ENCODE measurements at places on chromosomes 3 and 15.
A peak's percentile ranks its signal among the peaks of the same experiment; 100 is the strongest.

GRCh38 chr15:52466134-52466701 lies 62.5 kb downstream of the MYO5A start:
- DNase-seq, result no peak

DNA sequence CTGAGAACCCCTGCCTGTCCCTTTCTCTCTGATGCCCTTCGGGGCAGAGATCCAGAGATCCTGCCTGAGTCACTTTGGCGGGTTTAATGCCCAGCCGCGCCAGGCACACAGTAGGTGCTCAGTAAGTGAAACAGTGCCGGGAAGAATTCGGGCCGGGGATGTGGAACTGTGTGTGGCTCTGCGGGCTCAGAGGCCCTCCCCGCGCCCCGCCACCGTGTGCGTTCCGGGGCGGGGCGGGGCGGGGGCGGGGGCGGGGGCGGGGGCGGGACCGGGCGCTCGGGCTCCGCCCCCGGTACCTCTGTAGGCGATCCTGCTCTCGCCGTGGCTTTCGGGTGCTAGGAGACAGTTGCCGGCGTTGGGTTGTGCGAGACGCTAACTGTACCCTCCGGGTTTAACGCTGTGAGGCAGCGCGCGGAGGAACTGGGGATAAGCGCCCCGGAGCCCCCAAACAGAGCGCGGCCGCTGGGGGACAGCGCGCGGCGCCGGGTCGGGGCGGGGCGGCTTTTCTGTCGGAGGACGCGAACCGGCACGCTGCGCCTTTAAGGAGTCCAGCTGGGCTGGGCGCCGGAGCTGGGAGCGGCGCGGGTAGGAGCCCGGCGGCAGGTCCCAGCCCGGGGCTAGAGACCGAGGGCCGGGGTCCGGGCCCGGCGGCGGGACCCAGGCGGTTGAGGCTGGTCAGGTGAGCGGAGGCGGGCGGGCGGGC lies at the start of gene ABHD6:
TSS of gene ABHD6 (plus strand) at position 555 of the 703 bp plus-strand sequence. CDS start 18,795 bp downstream, outside the sequence.
- peak; percentile 95 for DNase-seq

GRCh38 chr15:46091860-46092450 lies 457.1 kb downstream of the SQOR start:
- DNase-seq, result peak; percentile 66

GRCh38 chr3:160842021-160843005 lies 86.3 kb downstream of the PPM1L start:
- no peak for DNase-seq

DNA sequence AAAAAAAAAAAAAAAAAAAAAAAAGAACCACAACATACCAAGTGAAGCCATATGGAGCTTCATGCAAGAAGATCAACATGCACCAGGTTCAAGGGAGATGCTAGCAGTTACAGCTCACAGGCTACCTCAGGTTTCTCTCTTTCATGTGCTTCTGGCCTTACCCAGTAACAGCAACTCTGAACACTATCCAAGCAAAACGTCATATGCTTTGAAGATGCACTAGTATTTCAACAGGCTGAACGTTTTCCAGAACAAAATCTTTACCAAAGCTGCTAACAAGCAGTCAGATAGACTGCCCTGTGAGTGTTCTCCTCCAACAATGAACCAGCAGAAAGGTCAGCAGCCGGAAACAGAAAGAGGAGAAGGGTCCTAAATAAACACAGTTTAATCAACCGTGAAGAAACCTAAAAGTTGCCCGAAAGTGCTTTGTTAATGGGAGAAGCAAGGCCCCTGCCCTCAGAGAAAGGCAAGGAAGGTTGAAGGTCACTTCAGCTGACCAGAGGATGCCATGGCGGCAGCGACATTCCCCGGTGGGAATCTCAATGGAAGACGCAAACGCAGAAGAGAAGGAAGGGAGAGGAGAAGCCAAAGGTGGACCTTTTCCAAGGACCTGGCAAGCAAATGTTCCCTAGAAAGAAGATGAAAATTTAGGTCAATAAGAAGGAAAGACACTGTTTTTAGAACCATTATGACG lies 80.1 kb downstream of the CCNL1 start:
- DNase-seq, result no peak

DNA sequence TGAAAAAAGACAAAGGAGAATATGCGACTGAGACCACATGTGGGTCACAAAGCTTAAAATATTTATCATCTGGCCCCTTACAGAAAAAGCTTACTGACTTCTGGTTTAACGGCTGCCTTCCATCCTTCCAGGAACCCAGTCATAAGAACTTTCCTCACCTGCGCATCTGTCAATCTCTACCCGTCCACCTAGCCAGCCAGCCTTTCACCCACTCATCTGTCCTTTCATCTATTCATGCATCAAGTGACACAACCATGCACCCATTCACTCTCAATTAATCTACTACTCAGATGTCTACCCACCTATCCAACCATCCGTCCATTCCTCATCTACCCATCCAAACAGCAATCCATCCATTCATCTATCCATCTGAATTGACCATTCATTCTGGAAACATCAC lies 64.2 kb upstream of the NR2C2 start:
- no peak for DNase-seq

GRCh38 chr15:68051109-68051508 lies 3.0 kb upstream of the PIAS1 start:
- DNase-seq, result no peak

- DNase-seq, result no peak
Measured at GRCh38 chr3:107994956-107995715, 95.7 kb downstream of the CD47 start.

- DNase-seq, result no peak
Measured at GRCh38 chr3:159788291-159788690, 200.3 kb upstream of the IL12A start.

- no peak for DNase-seq
Measured at GRCh38 chr3:184952671-184953070, 140.7 kb downstream of the VPS8 start.

- DNase-seq, result no peak
Measured at GRCh38 chr3:50264383-50264963, 4.5 kb upstream of the SEMA3B start.

DNA sequence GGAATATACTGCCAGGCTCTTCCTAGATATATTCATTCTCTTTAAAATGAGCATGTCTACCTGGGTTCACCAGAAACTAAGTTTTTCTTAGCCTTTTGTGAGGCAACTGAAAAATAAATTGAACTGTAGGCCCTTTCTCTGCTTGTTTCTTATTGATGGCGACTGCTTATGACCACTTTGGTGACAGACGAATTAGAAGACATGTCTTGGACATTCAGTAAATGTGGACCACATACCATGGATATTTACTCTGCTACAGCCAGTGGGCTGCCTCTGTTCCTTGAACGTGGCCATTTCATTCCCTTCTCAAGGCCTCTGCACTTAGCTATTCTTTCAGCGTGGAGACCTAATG lies 603 bp upstream of the SELENOK start:
- DNase-seq, result no peak

DNA sequence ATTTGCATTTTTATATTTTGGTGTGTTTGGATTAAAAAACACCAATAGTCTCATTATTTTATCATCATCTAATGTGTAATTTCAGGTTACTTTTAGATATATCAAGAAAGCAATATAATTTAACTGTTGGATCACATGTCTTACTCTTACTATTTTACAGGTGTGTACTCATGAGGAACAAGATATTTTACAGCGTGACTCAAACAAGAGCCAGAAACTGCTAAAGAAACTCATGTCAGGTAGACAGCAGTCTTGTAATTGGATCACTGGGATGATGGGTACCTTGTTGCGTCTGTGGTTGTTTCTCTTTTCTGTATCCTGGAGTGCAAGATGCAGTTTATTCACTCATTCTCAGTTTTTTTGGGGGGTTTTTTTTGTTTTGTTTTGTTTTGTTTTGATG lies 12.9 kb downstream of the TRIP4 start:
- DNase-seq, result no peak

GRCh38 chr15:48058371-48058770 lies 62.4 kb upstream of the SLC24A5 start:
- no peak for DNase-seq

DNA sequence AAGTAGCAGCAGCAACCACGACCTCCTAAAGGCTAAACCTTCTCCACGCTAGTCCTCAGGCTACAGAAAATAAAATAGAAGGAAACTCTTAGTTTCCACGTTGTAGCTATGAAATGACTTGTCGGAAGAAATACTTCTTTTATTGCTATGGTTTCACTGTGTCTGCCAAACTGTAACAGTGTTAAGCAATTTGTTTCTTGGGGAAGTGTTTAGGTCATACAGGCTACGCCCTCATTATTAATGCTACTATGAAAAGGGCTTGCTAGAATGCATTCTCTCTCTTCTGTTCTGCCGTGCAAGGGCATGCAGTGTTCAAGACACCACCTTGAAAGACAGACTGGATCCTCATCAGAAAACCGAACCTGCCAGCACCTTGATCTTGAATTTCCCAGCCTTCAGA lies 462.7 kb downstream of the PLOD2 start:
- DNase-seq, result no peak

- DNase-seq, result no peak
Measured at GRCh38 chr15:86773736-86774135, 694.1 kb downstream of the AGBL1 start.

- DNase-seq, result no peak
Measured at GRCh38 chr3:136193278-136194054, 2.7 kb downstream of the MSL2 start.

DNA sequence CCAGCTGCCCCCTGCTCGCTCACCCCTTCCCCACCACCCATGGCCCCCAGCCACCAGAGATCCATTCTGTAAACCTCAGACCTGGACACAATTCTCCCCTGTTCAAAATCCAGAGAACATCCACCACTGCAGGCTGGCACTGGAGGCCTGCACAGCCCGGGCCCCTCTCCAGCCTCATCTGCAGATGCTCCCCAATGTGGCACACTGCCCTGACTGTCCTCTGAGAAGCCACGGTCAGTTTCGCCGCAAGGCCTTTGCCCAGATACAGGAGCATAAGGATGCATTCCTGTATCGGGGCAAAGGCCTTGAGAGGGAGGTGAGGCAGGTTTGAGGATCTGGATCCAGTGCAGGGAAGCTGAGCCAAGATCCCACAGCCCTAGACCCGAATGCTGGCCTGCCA lies 175.4 kb upstream of the LINGO1 start:
- DNase-seq, result no peak

- no peak for DNase-seq
Measured at GRCh38 chr15:45635191-45635638, 386 bp downstream of the SQOR start.

DNA sequence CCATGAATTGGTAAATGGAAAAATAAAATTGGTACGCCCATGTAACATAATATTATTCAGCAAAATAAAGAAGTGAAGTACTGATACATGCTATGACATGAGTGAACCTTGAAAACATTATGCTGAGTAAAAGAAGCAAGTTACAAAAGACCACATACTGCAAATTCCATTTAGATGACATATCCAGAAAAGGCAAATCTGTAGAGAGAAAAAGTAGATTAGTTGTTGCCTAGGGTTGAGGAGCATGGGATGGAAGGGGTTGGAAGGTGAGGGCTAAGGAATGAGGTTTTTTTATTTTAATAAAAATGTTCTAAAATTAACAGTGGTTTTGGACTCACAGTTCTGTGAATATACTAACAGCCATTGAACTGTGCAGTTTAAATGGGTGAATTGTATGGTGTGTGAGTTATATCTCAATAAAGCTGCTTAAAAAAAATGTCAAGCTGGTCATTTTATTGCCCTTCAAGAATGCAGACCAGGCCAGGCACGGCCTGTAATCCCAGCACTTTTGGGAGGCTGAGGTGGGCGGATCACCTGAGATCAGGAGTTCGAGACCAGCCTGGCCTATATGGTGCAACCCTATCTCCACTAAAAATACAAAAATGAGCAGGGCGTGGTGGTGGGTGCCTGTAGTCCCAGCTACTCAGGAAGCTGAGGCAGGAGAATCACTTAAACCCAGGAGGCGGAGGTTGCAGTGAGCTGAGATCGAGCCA lies 8.1 kb upstream of the DLG1 start:
- no peak for DNase-seq

- DNase-seq, result no peak
Measured at GRCh38 chr15:50128266-50128665, 9.2 kb upstream of the ATP8B4 start.

DNA sequence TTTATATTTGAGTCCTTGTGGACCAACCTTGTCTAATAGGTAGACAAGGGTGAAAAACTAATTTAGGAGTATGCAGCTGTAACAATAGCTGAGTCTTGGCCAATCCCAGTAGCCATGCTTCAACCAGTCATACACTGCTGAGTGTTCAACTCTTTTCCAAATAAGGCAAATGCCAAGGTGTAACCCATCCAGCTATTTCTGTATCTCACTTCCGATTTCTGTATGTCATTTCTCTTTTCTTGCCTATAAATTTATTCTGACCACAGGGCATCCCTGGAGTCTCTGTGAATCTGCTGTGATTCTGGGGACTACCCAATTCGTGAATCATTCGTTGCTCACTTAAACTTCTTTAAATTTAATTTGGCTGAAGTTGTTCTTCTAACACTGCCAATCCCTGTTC lies 93.2 kb downstream of the MAGI1 start:
- DNase-seq, result no peak

- no peak for DNase-seq
Measured at GRCh38 chr15:55513152-55513551, 5.1 kb upstream of the DNAAF4 start.

DNA sequence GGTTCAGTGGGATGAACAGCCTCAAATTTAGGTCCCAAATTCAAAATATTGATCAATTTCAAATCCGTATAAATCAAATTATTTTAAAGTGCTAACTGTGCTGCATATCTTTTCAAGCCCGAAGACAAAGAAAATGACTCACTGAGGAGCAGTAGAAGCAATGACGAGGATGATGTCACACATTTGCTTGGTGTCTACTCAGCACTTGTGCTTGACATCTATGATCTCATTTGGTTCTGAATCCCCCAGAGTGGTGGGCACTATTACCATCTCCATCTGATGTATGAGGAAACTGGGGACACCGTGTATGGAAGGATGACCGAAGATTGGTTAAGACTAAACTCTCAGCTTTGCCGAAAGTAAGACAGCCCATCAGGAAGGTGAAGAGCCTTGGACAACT lies 136.5 kb upstream of the CHRNA7 start:
- DNase-seq, result no peak

DNA sequence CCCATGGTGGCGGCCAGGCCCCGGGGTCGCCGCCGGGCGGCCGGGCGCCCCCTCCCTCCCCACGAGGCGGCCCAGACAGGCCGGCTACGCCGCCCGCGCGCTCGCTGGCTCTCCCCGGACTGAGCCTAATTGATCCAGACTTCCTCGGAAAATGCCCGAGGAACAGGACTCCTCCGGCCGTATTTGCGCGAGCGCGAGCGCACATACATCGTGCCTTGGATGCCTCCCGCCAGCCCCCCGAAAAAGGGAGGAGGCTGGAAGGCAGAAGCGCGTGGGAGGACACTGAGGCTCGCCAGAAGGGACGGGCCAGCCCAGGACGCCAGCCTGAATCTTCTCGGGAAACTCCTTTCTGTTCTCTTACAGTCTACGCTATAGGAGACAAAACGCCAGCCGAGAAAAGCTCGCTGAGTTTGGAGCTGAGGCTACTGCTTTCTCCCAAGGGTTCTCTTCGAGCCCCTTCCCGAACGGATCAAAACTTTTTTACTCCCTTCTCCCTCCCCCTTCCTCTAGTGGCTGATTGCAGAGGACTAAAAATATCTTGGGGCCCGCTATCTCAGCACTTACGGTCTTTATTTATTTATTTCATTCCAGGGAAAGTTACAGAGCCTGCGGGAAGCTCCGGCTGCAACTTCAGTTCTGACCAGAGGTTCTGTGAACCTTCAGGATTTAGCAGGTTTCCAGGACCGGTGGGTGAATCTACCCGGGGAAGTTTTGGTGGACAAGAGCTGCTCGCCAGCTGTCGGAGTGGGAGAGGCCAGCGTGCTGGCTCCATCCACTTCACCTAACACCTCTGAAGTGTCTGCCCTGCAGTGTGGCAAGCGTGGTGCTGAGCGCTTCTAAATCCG lies at the start of gene PDZRN3:
TSS of gene PDZRN3 (minus strand) at position 121 of the 845 bp plus-strand sequence.
- DNase-seq, result peak; percentile 54

GRCh38 chr15:67587331-67587730 lies 44.8 kb downstream of the MAP2K5 start:
- no peak for DNase-seq

- no peak for DNase-seq
Measured at GRCh38 chr15:73941871-73942635, 15.8 kb downstream of the LOXL1 start.

Data from D341Med (cell line).